ENCODE measurements at places on chromosomes 7 and 10. TPM values are rescaled to one million over a fixed set of nuclear protein-coding genes. Genes with fewer than 3 reads are reported as not detected.

DNA sequence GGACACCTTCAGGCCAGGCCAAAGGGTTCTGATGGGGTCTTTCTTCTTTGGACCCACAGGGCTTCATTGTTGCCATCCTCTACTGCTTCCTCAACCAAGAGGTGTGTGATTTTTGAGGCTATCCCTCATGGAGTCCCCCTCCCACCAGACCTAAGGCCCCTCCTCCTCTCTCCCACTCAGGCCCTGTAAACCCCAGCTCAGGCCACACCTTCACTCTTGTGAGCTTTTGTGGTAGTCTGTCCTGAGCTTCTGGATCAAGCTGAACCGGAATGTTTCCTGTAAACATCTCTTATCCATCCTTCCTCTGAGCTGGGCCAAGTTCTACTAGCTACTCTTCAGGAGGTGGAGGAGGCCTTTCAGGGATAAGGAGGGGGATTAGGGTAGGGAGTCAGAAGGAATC, 13.5 kb downstream of the GHRHR start:
- DNase-seq = no peak

- no peak for DNase-seq
These were observed 1.3 kb upstream of the HOXA5 start for GRCh38 chr7:27144781-27145164.

Gene CPEB3
- 0.92 TPM for total RNA-seq

GRCh38 chr10:75223507-75223906, 12.2 kb downstream of the COMTD1 start:
- DNase-seq = no peak

DNA sequence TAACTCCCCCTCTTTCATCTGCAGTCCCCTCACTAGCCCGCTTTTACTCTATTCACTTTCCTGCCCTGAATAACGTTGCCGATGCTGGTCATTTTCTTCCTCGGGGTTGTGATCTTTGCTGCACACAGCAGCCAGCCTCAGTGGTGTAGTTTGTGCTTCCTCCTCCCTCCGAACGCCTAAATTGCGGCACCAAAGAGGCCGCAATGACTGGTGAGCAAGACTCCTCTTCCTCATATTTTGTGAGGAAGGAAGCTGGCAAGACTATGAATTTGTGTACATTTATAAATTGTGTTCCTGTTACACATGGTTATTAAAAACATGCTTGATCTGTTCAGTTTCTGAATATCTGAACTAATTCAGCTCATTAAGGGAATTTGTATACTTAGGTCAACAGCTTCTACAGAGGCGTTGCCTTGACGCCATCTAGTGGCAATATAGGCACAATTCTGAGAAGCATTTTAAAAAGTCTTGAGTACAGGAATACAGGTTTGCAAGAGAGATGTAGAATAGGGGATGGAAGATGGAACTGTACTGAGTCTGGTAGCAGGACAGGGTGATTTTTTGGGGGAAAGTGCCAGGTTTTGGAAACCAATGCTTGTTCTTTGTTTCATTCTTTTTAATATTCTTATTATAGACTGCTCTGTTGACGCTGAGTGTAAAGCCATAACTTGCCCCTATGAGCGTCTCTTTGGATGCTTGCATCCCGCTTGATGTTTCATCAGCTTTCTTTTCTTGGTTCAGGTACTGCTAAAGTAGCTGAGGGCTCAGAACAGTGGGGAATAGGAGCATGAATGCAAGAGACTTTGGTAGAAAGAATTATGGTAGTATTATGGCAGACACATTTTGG, 4.1 kb upstream of the TAS2R5 start:
- DNase-seq = peak; percentile 57

GRCh38 chr7:7504910-7505704, 30.6 kb downstream of the COL28A1 start:
- no peak for DNase-seq

Gene MSS51
- 0.59 TPM for total RNA-seq

GRCh38 chr10:84398696-84399095, 70.3 kb downstream of the CCSER2 start:
- no peak for DNase-seq

DNA sequence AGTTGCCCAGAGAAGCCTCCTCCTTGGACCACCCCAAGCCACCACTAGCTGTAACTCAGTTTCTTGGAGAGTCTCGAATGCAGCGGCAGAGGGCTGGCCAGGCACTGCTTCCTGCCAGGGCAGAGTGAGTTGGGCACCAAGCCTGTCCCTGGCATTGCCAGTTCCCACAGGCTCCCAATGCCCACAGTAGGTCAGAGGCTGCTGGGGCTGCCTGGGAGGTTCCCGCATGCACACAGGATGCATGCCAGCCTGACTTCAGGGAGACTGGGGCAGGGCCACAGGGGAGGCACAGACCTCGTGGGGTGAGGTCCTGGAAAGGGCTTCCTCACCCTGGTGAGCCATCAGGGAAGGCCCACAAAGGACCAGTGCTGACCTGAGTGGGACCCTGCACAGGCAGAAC, 152.8 kb downstream of the ZNF248 start:
- DNase-seq = no peak

Gene DENND2A
- total RNA-seq = 0.04 TPM

DNA sequence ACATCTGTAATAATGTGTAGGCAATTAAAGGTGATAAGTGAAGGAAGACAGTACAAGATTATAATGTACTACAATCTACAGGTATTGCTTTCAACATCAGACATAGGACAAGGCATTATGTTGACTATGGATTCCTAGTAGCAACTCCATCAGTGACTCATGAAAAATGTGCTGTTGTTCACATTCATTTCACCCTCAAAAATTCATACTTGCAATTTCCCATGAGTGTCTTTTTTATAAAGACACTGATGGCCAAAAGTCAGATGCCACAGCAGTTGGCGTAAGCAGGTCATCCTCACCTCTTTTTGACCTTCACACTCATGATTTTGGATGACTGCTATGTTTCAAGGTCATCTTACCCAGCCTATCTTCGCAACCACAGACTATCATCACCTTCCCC, 100.0 kb upstream of the AMPH start:
- no peak for DNase-seq

Gene HSPA12A
- 0.13 TPM for total RNA-seq

DNA sequence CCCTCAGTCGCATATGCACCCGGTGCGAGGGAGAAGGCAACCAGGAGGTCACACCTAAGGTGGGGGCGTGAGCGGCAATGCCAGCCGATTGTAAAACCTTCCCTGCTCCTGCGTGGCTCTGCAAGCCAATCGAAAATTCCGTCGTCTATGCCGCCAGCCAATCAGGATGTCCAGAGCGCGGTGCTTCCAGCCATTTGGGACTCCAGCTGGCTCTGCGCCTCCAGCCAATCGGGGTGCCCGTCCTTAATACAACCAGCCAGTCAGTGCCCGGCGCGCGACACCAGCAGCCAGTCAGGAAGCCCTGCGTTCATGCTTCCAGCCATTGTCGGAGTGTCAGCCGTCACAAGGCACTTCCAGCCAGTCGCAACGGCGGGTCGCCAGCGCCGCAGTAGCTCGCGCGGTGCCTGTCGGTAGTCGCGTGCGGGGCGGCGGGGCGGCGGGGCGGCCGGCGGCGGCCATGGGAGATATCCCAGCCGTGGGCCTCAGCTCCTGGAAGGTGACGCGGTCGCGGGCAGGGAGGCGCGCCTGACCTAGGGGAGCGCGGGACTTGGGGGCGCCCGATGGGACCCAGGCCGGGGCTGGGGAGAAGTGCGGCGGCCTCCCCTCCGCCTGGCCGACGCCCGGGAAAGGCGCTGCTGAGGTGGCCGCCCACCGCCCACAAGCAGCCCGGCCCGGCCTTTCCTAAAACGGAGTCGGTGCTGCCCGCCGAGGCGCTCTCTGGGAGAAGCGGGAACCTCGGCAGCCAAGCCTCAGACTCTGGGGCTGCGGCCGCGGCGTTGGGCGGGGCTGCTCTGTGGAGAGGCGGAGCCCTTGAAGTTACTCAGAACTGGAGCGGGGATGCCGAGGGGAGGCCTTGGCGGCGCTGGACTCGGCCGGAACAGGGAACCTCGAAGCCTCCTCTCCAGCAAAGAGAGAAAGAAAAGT, at the start of gene AKR1E2:
Gene AKR1E2, plus strand, starts transcription at position 340 of the 924 bp plus-strand sequence. Its CDS starts 118 bp downstream, at position 458.
- peak; percentile 86 for DNase-seq

Gene IRF5
- total RNA-seq = 0.18 TPM

- no peak for DNase-seq
These were observed 35.1 kb downstream of the SLIT1 start for GRCh38 chr10:97150616-97151015.

- DNase-seq = no peak
These were observed 102.5 kb downstream of the VIM start for GRCh38 chr10:17330501-17330900.

Gene SFXN4
- total RNA-seq = 16.7 TPM

Gene FAM25A
- not detected for total RNA-seq

- peak; percentile 52 for DNase-seq
These were observed 69.0 kb upstream of the VOPP1 start for GRCh38 chr7:55641273-55641691.

DNA sequence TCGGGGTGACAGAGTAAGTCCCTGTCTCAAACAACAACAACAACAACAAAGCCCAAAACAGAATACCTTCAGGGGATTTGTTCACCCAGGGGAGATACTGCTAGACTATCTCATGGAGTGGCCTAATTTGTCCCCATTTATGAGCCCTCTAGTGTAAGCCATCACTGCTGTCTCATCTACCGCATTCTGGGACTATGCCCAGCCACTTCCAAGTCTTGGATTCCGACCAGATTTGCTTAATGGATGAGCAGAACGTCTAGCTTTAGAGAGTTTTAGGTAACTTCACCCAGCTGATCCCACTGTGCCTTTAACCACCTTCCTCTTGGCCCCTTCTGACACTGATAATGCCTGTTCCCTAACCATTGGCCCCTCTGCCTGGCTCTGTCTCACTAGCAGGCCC, 47.1 kb downstream of the PAPSS2 start:
- no peak for DNase-seq

DNA sequence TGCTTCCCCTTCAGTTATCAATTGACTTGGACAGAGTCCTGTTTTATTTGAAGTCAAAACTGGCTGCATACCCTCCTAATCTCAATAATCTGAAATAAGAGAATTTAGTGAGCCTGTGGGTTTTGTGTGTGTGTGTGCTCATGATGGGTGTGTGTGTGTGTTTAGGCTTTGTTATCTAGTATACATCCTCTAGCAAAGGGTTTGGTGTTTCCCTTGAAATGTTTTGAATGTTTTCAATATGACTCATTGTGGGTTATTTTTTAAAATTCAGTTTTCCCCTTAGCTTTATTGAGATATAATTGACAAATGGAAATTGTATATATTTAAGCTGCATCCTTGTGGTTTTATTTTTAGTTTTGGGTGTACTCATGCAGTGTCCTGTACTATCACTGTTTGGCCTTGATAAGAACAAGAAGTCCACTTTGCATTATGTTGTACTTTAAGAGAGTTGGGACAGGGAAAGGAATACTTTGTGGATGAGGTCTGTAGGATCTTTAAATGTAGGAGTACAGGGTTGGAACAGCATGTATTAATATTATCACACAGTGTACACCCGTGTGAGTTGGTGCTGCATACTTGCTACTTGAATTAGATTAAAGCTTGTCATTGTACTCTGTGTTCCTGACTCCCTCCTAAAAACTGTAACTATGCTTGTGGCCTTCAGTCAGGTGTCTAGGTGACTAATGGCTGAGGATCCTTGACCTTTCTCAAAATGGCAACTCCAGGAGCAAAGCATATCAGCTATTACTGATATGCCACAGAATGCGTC, 58.3 kb downstream of the VCL start:
- peak; percentile 58 for DNase-seq

GRCh38 chr7:39753823-39754325, 130.5 kb downstream of the RALA start:
- DNase-seq = no peak

DNA sequence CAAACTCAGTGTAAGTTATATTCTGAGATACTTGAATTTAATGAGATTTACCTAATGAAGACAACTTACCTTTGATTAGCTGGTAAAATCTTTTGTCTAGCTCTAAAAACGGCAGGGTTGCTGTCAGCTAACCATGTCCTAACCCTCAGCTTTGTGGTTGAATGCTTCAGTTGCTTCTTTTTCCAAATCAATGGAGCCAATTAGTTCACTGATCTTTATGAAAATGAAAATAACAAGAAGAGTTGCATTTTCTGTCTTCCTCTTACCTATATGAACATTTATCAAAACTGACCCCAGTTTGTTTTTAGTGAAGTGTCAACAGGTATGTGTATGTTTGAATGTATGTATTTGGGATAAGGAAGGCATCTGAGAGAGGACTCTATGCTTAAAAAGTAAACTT, 253.1 kb upstream of the MTPN start:
- DNase-seq = no peak

Gene ARPC1A
- total RNA-seq = 214 TPM

Gene SOSTDC1
- not detected for total RNA-seq

- no peak for DNase-seq
These were observed 10.8 kb upstream of the JCAD start for GRCh38 chr10:30070001-30070685.

- DNase-seq = no peak
These were observed 464.3 kb upstream of the NRP1 start for GRCh38 chr10:33798754-33799153.

Gene CHN2
- total RNA-seq = 0.78 TPM

Gene LIPF
- total RNA-seq = not detected

- no peak for DNase-seq
These were observed 149.8 kb downstream of the AKR1D1 start for GRCh38 chr7:138226001-138226476.

DNA sequence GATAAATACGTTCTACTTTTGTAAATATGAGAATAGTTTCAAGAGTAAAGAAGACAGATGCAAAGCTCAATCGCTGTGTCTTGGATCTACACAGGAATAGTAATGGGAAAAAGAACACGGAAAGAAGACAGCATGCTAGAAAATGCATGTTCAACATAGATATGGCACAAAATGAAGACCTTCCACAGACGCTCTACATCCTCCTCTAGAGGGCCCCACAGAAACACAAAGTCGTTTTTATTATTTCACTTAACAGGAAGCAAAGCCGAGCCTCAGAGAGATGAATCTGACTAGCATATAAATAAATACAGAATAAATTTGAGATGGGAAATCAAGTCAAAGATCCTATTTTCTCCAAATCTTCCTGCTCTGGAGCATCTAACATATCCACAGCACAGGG, 292.6 kb downstream of the PARD3 start:
- no peak for DNase-seq

Gene SFMBT2
- total RNA-seq = 0.20 TPM

- DNase-seq = no peak
These were observed 14.5 kb upstream of the ZNF273 start for GRCh38 chr7:64888561-64888900.

GRCh38 chr10:122093076-122093475, 104.1 kb downstream of the TACC2 start:
- no peak for DNase-seq

GRCh38 chr7:22256541-22257096, 100.3 kb downstream of the RAPGEF5 start:
- no peak for DNase-seq

Gene SMKR1
- 0.63 TPM for total RNA-seq

DNA sequence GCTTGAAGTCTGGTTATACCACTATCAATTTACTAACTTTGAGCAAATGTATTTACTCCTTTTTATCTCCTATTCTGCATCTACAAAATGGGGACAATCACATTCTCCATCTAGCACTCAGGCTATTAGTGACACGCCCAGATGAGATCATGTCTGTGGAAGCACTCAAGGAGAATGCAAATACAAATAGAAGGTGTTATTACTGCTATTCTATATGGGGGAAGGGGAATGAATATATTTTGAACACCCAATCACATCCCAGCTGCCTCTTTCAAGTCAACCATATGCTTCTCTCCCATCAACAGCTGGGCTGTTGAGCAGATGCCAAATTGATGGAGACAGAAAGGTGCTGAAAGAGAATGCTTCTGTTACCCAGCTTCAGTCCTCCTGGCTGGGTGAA, 23.5 kb downstream of the SGMS1 start:
- no peak for DNase-seq

- DNase-seq = peak; percentile 67
These were observed 141.7 kb upstream of the PFKP start for GRCh38 chr10:2925631-2926030.

All from pulmonary artery endothelial cell (primary cell).